ENCODE measurements at places on chromosomes 16 and 17.

DNA sequence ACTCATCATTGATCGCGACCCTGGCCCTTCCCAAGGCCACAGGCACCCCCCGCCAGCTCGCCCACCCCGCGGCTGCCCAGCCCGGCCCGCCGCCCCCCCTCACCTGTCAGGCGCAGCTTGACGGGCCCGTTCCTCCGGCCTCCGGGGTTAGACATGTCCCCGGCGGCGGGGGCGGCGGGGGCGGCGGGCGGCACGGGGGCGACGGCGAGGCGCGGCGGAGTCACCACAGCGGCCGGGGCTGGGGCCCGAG, 456 bp downstream of the SMURF2 start:
- DNase-seq, result no peak

DNA sequence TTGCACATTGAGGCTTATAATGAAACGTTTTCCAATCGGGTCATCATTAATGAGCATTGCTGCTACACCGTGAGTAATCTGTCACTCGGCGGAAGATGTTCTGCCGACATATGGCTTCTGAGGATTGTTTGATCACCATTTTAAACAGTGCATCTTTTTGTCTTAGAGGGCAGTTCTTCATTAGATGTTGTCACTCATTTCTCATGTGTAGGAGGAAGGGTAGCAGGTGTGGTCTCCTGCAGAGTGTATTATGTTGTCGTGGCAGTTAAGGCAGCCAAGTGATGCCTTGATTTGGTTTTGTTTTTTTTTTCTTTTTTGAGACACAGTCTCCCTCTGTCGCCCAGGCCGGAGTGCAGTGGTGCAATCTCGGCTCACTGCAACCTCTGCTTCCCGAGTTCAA, 50.5 kb downstream of the SEC14L1 start:
- no peak for DNase-seq

- DNase-seq, result peak; percentile 67
Observed at GRCh38 chr17:48671697-48672171, 45.6 kb upstream of the HOXB9 start.

DNA sequence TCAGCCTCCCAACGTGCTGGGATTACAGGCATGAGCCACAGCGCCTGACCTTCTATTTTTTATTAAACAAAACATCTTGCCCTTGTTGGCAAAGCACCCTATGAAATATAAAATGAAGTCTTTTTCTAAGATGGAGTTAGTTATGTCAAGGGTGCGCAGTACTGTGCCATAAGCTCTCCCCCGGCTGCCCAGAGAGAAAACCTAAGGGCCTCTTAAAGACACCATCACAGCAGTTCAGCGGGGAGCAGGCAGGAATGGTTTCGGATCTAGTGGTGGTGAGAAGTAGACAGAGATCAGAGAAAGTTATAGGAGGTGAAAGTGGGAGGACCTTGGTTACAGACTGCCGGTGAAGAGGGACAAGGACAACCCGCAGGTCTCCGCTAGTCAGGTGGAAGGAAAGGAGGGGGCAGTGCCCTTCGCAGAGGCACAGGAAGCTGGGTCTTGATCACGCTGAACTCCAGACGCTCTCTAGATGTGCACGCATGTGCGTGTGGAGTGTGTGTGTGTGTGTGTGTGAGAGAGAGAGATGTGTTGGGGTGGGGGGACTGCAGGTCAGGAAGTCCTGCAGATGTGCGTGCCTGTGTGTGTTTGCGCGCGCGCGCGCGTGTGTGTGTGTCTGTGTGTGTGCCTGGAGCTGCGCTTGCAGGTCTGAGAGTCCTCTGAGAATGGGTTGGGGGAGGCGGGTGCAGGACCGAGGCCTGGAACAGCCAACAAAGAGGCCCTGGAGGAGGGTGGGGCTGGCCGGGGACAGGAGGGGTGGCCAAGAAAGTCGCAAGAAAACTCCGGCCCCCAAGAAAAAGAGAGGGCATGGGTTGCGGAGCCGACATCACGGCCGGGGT, 748 bp upstream of the CMTM3 start:
- peak; percentile 88 for DNase-seq

DNA sequence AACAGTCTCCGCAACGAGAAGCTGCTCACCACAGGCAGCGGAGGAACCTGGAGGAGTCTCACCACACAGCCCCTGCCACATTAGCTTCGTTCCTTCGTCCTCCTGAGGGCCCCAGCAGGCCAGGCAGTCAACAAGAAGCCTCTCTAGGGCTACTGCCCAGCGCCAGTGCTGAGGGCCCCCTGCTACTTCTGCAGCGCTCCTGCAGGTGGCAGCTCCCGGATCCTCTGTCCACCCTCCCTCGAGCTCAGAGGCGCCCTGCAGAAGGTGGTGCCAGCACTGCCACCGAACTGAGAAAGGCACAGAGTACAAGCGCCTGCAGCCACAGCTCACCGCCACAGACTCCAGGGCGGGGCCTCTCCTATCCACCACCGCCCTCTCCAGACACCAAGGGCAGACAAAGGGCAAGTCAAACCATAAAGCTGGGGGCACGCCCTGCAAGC, 27.3 kb downstream of the KDM8 start:
- peak; percentile 72 for DNase-seq
